ENCODE measurements at places on chromosomes 13 and 19. TPM values are rescaled to one million over a fixed set of nuclear protein-coding genes. Genes with fewer than 3 reads are reported as not detected.

The GAPDHS gene
- total RNA-seq = not detected

DNA sequence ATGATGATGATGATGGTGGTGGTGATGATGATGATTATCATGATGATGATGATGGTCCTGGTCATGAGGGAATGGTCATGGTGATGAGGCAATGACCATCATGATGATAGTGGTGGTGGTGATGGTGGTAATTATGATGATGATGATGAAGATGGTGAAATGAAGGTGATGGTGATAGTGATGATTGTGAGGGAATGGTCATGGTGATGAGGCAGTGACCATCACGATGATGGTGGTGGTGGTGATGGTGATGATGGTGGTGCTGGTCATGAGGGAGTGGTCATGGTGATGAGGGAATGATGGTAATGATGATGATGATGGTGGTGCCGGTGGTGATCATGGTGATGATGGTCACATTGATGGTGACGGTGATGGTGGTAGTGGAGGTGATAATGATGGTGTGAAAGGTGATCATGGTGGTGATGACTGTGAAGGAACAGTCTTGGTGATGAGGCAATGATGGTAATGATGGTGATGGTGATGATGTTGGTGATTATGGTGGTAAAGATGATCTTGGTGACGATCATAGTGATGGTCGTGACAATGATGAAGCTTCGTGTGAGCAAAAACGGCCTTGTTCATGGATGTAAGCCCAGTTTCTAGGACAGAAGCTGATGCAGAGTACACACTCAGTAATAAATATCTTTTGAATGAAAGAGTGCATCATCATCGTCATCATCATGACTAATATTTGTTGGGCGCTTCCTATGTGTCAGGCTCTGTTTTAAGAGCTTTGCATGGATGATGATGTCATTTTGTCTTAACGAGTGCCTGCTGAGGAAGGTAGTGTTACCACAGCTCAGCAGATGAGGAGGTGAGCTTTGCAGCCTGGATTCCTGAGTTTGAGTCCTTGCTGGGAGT, 17.3 kb downstream of the SBK2 start:
- no peak for DNase-seq

DNA sequence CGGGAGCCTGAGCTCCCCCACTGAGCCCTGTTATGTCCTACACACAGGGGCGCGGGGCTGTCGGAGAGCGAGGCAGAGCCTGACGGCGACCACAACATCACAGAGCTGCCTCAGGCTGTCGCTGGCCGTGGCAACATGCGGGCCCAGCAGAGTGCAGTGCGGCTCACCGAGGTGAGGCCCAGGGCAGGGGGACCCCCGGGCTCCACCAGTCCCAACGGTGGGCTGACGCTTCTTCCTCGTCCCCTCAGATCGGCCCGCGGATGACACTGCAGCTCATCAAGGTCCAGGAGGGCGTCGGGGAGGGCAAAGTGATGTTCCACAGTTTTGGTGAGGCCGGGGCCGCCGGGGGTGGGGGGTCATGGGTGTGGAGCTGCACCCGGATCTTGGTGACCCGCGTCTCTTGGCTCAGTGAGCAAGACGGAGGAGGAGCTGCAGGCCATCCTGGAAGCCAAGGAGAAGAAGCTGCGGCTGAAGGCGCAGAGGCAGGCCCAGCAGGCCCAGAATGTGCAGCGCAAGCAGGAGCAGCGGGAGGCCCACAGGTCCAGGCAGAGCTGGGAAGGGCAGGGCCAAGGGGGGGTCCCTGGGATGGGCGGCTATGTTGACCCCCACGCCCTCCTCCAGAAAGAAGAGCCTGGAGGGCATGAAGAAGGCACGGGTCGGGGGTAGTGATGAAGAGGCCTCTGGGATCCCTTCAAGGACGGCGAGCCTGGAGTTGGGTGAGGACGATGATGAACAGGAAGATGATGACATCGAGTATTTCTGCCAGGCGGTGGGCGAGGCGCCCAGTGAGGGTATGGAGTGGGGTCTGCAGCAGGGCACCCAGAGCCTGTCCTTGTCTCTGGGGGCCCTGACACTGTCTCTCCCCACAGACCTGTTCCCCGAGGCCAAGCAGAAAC, 1.2 kb upstream of the P2RY11 start:
- peak; percentile 13 for DNase-seq

The PSG6 gene
- not detected for total RNA-seq
